Left lung (tissue), 14 donors: ENCODE measurements at places on chromosomes 11 and 22. TPM values are rescaled to one million over a fixed set of nuclear protein-coding genes. Genes with fewer than 3 reads are reported as not detected.

DNA sequence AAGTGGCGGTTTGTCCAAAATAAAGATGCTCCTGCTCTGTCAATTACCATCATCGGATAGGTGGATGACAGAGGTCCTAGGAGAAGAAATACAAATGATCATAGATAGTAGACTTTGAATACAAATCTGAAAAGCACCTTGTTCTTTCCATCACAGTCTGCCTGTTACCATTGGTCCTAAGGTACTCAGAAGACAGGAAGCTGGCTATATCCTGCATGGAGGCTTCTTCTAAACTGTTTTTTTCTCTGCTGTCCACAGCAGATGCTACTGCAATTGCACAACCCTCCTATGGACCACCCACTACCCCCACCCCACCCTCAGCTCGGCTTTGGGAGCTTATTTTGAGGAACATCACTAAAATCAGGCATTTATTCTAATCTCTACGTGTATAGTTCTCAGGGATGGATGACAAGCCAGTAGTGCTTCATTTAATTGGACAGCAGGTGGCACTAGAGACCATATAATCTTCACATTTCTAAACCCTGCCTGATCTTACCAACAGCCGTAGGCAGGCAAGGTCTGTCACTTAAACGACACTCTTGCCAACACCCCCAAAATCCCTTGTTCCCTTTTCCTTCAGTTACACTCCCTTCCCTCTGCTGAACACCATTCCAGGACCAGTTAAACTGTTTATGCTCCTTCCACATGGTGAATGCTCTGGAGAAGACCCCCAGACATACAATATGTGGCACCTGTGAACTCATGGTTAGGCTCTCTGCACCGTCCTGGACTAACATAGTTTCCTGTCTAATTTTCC is 6.6 kb upstream of the PTS start:
- H3K27ac ChIP-seq, result no peak overlapping the region
- no peak overlapping the region for H3K4me3 ChIP-seq
- H3K4me1 ChIP-seq, result no peaks in the 10 kb centered on the region
- DNase-seq, result no peak
- no peaks in the 10 kb centered on the region for H3K27me3 ChIP-seq
- no peaks in the 10 kb centered on the region for H3K36me3 ChIP-seq

DNA sequence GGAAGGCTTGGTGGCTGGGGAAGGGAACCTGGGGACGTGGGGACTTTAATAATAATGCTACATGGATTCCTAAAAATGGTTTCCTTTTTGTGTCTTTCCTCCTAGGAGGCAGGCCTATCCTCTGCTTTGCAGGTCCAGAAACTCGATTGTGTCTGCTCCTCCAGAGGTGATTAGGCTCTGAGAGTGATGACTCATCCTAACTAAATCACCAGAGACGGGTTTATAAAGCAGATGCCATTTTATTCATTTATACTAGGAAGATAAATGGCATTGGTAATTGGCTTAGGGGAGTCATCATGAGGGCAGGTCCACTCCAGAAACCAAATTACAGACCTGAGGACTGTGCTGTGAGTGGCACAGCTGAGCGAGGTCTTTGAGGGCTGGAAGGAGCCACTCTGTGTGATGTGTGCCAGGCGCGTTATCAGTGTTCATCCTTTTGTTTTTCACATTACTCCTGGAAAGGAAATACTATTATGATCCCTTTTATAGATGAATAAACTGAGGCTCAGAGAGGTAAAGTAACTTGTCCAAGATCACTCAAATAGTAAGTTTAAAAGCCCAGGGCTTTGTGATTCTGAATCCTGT is 7.1 kb downstream of the NLRX1 start:
- DNase-seq, result peak; percentile 2
- no peaks in the 10 kb centered on the region for H3K27me3 ChIP-seq
- no peak overlapping the region for H3K27ac ChIP-seq
- no peaks in the 10 kb centered on the region for H3K36me3 ChIP-seq
- H3K4me3 ChIP-seq, result no peak overlapping the region

Gene PDGFD
- total RNA-seq, result 4.0 TPM

Gene SLC22A9
- not detected for total RNA-seq
